ENCODE measurements at places on chromosomes 3 and 15.
A peak's percentile ranks its signal among the peaks of the same experiment; 100 is the strongest.

DNA sequence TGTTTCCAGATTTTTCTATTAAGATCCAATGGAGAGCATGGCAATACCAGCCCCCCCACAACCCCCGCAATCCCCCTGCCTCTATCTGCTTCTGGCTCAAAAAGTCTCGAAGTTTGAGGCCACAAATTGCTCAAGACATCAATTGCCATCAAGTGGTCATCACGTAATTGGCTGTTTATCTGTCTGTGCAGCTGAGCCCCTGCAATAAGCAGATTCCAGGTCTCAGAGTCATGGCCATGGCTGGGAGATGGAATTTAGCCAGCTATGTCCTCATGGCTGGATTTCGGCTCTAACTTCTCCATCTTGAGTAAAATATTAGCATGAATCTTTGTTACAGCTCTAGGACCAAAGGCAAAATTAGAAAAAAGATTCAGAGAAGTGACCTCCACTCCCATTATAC, 22.7 kb downstream of the SSUH2 start:
- DNase-seq, result no peak

- no peak for DNase-seq
These were observed 15.2 kb downstream of the PLA2G4B start for GRCh38 chr15:41853831-41854230.

DNA sequence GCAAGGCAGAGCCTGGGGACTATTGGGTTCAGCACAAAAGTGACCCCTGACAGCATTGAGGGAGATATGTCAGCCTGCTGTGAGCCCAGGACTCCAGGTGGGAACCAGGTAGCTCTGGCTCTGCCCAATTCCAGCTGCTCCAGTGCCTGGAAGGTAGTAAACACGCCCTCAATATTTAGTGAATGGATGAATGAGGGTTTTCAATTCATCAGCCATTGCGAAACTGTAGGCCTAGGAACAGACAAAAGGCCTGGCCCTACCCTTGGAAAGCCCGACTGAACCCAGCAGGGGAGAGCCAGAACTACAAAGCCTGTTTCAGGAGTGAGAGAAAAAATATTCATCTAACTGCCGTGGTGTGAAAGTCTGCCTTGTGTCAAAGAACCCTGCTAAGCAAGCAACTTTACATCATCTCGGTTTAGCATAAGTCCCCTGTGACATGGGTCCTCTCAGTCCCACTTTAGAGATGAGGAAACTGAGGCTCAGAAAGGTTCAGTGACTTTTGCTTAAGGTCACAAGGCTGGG, 8.1 kb upstream of the CSK start:
- no peak for DNase-seq

- DNase-seq, result no peak
These were observed 113.1 kb downstream of the MYO5A start for GRCh38 chr15:52415628-52416027.

GRCh38 chr3:31067004-31067403, 172.5 kb upstream of the GADL1 start:
- no peak for DNase-seq

GRCh38 chr3:46438831-46439230, 25.9 kb downstream of the LTF start:
- no peak for DNase-seq

GRCh38 chr3:186280737-186281136, 81.3 kb downstream of the DGKG start:
- no peak for DNase-seq

DNA sequence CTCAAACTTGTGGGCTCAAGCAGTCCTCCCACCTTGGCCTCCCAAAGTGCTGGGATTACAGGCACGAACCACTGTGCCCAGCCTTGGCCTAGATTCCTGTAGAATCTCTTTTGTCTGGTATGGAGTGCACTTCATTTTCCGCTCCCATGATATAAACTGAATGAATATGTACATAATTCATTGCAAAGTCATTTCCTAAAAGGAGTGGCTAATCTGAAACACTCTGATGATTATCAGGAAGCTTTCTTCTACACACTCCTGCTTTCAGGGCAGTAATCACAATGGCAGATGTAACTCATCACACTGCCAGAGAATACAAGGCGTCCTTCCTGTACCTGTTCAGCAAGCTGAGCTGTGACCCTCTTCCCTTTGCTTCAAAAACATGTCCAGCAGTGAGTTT, 28.6 kb downstream of the RLBP1 start:
- no peak for DNase-seq

DNA sequence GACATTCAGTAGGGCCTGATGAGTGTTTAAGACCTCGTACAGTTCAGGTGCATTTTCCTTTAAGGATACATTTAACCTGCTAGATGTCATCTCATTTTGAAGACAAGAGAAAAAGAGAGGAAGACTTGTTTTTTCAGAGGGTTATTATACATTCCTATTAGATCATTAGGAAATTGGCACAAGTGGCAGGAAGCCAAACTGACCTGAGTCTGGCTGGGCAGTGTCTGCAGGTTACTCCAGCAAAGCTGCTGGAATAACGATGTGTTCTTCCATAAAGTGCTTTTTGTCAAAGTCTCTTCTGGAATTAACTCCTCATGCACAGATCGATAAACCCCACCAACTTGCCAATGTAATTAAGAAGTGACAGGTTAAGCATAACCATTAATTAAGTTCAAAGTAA, 396.4 kb upstream of the TPRG1 start:
- no peak for DNase-seq

GRCh38 chr3:43191116-43191515, 85.2 kb upstream of the POMGNT2 start:
- DNase-seq, result no peak

- DNase-seq, result no peak
These were observed 229.9 kb upstream of the SUCLG2 start for GRCh38 chr3:67884345-67884744.

DNA sequence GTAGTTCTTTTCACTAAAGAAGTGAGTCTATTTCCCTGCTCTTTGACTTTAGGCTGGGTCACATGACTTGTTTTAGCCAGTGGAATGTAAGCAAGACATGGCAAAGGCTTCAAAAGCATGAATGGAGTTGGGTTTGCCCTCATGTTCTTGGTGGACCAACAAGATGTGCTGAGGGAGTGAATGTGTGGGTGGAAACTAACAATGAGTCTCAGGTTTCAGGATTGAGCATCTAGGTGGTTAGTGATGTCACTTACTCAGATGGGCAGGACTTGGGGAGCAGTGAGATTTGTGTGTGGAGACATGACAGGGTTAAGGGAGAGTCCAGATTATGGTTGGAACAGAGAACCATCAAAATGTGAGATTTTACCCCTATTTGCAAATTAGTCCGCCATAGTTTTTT, 181.4 kb upstream of the UBE2E1 start:
- DNase-seq, result no peak

DNA sequence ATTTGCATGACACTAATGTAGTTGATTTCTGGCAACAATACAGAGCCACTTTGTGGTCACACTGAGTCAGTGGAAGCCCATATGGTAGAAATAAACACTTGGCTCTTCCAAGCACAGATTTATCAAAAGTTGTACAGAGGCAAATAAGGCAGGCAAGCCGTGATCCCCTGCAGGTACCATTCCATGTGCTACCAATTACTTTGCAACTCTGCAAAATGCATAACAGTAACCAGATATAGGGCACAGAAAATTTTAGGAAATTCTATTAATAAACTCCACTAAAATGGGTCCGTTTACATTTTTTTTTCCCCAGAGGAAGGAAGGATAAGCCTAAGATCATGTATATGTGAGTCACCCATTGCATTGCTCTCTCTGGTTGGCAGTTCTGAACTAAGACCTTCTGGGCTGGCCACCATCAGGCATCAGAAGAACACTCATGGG, 103.1 kb upstream of the PTX3 start:
- DNase-seq, result no peak

DNA sequence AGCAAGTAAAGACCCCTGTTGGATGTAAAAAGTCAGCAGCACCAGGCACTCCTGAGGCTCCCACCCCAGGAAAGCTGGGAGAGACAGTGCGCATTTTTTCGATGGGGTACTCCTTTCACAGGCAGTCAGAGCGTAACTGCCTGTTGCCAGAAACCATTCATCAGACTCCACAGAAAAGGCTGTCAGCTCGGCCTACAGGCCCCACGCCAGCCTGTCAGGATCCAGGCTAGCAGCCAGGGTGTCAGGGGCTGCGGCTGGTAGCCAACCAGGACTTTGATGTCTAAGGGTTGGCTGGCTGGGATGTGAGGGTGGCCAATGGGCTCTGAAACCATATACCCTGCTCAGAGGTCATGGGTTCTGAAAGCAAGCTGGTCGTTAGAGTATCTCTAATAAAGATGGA, 164.5 kb downstream of the WNT5A start:
- no peak for DNase-seq

- DNase-seq, result peak; percentile 82
These were observed 101.5 kb downstream of the FBLN2 start for GRCh38 chr3:13650210-13651056.

GRCh38 chr15:99414755-99415731, 150.7 kb upstream of the MEF2A start:
- no peak for DNase-seq

DNA sequence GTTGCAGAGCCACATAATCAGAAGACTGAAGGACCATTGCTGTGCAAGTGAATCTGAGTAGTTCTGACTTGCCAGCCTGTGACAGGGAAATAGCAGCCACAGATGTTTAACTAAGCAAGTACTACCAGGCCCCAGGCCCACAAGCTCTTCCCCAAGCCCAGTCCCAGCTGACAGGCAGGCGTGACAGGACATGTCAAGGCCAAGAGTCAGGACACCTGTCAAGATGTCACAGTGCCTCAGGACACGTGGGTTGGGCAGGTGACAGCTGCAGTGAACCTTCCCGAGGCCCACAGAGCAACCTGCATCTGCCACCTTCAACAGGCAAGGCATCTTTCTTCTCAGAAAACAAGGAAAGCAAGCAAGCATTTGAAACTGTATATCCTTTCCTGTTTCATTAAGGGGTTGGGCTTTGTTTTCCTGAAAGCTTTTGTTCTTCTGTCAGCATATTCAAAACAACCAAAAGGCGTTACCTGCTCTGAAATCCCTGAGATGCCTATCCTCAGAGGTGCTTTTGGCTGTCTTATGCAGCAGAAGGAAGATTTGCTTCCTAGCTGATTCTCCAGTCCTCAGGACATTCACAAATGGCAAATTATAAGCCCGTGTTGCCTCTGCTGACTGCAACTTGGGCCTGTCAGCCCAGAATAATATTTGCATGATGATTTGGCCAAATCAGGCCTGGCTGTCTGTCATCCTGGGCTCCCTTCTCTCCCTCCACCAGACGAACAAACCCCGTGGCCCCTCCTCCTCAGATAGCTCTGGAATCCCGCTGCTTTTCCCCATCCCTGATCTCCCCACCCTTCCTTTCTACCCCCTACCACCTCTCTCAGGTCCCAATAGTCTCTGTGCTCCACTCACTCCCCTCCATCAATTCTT, 171.8 kb upstream of the WNT5A start:
- no peak for DNase-seq

DNA sequence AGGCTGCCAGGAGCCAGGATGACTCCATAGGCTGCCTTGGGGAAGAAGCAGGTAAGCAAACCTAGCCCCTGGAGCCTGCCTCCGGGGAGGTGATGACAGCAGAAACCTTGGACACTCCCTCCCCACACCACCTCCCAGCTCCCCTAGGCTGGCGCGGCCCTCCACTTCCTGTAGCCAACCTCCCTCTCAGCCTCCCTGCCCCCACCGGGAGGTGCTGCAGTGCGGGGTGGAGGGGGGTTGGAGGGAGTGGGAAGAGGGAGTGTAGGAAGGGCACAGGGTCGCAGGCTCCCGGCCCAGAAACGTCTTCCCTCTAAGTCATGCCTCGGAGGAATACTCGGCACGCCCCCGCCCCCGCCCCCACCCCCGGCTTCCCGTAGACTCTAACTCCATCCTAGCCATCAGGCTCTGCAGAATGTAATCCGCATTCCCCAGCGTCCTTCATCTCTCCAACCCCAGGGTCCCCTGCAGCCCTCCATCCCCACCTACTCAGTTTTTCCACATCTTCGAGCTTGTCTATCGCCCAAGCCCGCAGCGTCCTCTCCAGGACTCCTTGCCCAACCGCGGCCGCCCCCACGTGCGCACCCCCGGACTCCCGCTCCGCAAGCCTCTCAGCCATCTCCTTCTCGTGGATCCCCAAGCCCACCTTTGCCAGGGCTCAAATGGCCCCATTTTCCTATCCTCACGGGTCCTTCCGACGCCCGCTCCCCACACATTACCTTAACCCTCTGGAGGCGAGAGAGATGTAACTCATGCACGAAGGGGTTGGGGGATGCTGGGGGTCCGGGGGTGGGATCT, 528 bp downstream of the LPCAT4 start:
- peak; percentile 14 for DNase-seq

DNA sequence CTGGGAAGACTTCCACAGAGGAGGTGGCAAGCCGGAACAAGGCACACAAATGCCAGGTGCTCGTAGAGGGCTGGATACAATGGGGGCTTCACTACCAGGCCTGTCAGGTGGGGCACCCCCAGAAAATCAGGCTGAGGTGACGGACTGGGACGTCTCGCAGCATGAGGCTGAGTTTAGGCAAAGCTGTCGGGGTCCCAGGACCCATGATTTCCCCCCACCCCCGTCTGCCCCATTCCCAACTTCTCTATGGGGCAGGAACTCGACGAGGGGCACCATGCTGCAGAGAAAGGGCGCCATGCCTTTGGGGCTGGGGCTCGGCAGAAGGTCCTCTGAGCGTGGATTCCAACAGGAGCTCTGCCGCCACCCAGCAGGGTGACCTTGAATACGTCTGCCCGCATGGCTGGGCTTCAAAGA, 65.7 kb upstream of the HES1 start:
- DNase-seq, result no peak

All from effector memory CD8-positive, alpha-beta T cell (primary cell).